ENCODE measurements at places on chromosomes 16 and 17. TPM values are rescaled to one million over a fixed set of nuclear protein-coding genes. Genes with fewer than 3 reads are reported as not detected.
A peak's percentile ranks its signal among the peaks of the same experiment; 100 is the strongest.

MPP3 gene
- not detected for total RNA-seq

DNA sequence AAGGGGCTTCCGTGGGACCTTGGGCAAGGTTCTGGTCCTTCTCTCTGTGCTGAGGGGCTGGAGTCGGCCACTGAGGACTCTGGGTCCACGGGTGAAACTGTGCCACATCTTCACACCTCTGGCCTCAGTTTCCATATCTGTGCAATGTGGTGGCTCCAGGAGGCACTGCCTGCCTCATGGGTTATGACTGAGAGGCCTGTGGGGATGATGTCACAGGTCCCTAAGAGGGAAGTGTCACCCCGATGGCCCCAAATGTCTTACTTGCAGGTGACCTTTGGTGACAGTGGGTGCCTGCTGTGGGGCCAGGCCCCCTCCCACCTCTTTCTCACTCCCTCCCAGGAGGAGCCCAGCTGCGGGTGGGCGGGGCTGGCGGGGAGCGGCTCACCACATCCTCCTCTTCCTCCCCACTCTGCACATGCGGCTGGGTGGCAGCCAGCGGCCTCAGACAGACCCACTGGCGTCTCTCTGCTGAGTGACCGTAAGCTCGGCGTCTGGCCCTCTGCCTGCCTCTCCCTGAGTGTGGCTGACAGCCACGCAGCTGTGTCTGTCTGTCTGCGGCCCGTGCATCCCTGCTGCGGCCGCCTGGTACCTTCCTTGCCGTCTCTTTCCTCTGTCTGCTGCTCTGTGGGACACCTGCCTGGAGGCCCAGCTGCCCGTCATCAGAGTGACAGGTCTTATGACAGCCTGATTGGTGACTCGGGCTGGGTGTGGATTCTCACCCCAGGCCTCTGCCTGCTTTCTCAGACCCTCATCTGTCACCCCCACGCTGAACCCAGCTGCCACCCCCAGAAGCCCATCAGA is at the start of gene IL21R:
Gene IL21R (plus strand): TSS at position 407 of the 801 bp plus-strand sequence. CDS start 27,898 bp downstream, outside the sequence.
- DNase-seq: peak; percentile 87

NACA2 gene
- not detected for total RNA-seq

SDR42E2 gene
- not detected for total RNA-seq

- DNase-seq: no peak
These were observed 2.8 kb downstream of the ETV4 start for GRCh38 chr17:43543300-43543699.

DNA sequence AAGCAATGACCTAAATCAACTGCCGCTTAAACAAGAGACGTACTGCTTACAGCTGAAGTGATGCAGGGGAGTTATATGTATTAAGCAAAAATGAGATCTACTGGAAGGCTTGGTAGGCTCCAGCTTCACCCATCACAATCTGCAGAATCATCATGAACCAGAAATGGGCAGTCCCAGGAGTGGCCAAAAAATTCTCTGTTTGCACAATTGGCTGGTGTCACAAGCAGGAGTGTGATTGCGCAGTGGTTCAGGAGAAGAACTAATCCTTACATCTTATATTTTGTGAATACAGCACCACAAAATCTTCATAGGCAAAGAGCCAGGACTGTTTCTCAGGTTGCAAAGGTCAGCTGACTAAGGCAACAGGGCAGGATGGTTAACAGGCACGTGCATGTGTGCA is 75.9 kb downstream of the CES1 start:
- DNase-seq: no peak

DNA sequence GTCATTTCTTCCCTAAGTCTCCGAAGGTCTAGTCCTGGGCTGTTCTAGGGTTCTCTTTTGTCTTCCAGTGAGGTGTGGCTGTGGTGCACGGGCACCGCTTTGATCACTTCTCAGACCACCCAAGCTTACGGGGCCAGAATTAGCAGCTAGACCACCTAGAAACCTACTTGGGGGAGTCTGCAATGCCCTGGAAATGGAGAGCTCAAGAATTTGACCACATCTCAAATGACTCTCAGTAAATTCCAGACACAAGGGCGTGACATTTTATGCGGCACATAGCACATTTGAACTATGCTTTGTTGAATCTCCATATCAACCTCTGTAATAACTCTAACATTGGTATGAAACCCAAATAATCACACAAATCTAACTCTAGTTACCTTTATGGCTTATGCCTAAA is 24.9 kb downstream of the TRIM16 start:
- DNase-seq: no peak

DNA sequence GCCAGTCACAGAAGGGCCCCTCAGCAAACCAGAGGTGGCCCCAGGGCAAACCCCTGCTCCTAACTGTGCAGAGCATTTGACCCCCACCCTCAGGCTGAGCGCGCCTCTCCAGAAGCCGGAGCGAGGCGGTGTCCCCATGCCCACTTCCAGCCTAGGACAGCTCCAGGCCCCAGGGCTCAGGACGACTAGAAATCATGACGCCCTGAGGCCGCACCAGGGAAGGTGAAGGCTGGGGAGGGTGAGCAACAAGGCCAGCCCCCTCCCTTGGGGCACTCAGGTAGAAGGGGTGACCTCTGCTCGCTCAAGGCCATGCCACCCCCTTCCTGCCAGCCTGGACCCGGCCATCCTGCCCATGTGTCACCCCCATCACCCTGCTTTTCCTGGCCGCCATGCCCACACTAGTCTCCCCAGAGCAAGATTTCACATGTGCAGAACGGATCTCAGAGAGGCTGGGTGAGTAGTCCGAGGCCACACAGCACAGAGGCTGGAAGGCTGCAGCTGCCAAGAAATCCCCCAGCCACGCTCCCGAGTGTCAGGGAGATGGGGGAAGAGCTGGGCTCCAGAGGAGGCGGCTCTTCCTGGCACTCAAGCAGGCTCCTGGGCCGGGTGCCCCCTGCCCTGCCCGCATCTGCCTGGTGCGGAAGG is 2.1 kb upstream of the PVALEF start:
- DNase-seq: no peak

All from activated CD4-positive, alpha-beta T cell treated with anti-CD3 and anti-CD28 coated beads, Interleukin-2, amount 10 ng/mL, durations not matched to agents 7 days and 5 days (primary cell).